Psoas muscle (tissue), 8 donors: ENCODE measurements at places on chromosomes 16 and 17. TPM values are rescaled to one million over a fixed set of nuclear protein-coding genes. Genes with fewer than 3 reads are reported as not detected.
A peak's percentile ranks its signal among the peaks of the same experiment; 100 is the strongest.

- peak; percentile 65 for DNase-seq
Observed at GRCh38 chr16:67884-68789, 4.3 kb downstream of the RHBDF1 start.

The KRTAP9-3 gene
- not detected for total RNA-seq

- DNase-seq, result no peak
Observed at GRCh38 chr16:24098896-24099295, 157.2 kb upstream of the CACNG3 start.

- DNase-seq, result no peak
Observed at GRCh38 chr16:85634747-85635544, 21.8 kb downstream of the GSE1 start.

The CHP2 gene
- not detected for total RNA-seq

- DNase-seq, result peak; percentile 67
Observed at GRCh38 chr17:57604771-57605674, 140.1 kb downstream of the CCDC182 start.

GRCh38 chr16:8370374-8371270 is 219.7 kb downstream of the TMEM114 start:
- no peak for DNase-seq

The CCL8 gene
- total RNA-seq, result 0.42 TPM

- no peak for DNase-seq
Observed at GRCh38 chr17:69357701-69358100, 30.8 kb upstream of the ABCA5 start.

The ASPA gene
- total RNA-seq, result 4.5 TPM

- no peak for DNase-seq
Observed at GRCh38 chr17:61235827-61236197, 163.8 kb upstream of the TBX2 start.

The GRAP gene
- total RNA-seq, result 0.71 TPM

The KRTAP17-1 gene
- not detected for total RNA-seq

The HBQ1 gene
- total RNA-seq, result 0.58 TPM

DNA sequence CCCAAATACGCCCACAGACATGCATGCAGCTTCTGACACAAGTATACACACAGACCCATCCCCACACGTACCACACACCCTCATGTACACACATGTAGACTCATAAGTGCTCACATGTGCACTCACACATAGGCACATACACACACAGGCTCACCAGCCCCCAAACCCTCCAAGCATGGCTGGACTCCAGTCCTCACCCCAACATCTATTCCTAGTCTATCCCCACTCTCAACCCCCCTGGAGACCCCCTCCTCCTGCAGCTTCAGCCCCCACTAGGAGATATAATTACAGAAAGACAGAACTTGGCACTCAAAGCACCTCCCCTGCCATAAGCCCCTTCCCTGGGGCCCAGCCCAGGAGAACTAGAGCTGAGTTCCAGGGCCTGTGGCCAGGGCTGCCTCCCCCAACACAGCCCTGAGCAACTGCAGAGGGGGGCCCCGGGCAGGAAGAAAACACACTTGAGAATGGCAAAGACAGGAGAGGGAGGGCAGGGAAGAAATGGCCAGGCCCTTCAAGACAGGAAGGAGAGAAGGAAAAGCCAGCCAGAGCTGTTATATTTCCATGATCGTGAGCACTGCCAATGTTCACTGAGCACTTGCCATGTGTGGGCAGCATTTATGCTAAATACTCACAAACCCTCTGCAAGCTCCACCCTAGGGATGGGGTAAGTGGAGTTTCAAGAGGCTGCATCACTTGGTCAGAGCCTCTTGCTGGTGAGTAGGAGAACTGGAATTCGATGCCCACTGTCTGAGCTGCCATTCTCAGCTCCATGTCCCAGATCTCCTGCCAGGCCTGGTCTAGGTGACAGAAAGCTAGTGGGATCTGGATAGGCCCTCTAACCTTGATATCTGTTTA is 224.5 kb downstream of the ZNF423 start:
- DNase-seq, result no peak

- no peak for DNase-seq
Observed at GRCh38 chr16:24273508-24274182, 17.5 kb downstream of the CACNG3 start.

The CEP112 gene
- total RNA-seq, result 17.6 TPM
